EL (cell line): ENCODE measurements at places on chromosomes 5 and 9.

- peak; percentile 25 for DNase-seq
Observed at GRCh38 chr5:34957321-34957720, 28.0 kb downstream of the DNAJC21 start.

GRCh38 chr9:94899464-94900221 is 173.1 kb downstream of the AOPEP start:
- DNase-seq: peak; percentile 21

DNA sequence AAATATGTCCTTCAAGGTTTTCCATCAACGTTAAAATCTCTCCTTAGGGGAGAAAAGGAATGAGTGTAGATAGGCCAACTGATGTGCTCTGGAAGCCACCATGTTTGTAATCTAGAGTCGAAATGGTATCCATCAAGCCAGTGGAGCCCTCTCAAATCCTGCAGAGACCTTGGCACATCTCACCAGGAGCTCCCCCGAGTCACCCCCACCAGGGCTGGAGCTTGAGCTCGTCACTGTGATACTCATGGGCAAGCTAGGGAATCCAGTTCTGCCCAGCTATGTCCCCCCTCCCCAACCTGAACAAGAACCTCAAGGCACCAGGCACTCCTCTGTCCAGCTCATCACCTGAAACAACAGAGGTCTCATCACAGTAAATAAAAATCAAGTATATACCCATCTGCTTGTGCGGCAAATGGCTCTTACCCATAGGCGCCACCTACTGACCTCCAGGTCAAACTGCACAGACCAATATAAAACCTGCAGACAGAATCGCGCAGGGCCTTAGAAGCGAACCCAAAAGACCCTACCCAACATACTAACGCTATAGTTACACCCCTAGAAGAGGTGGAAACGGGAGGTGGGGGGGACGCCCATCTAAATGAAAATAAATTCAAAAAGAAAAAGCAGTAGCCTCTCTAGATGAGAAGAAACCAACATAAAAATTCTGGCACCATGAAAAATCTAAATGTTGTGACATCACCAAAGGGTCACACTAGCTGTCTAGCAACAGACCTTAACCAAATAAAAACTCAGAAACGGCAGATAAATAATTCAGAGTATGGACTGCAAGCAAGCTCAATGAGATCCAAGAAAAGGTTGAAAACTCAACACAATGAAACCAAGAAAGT is 75.0 kb downstream of the TTC39B start:
- peak; percentile 28 for DNase-seq

- peak; percentile 89 for DNase-seq
Observed at GRCh38 chr9:129702589-129703520, 37.4 kb downstream of the PRRX2 start.

DNA sequence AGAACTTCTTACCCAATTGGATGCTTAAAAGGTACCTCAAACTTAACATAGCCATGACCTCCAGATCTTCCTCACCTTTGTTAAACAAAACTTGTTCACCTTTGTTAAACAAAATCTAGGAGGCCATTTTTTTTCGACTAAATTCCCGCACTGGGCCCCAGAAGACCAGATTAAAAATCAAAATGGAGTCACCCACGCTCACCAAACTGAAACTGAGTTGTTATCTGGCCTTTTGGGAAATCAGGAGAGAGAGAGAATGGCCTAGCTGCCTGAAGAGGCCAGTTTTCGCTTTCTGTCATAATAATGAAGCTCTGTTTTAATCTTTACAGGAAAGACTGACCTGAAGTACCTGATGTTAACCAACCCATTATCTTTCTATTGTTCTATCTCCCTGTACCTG is 69.4 kb downstream of the FYB1 start:
- DNase-seq: no peak

DNA sequence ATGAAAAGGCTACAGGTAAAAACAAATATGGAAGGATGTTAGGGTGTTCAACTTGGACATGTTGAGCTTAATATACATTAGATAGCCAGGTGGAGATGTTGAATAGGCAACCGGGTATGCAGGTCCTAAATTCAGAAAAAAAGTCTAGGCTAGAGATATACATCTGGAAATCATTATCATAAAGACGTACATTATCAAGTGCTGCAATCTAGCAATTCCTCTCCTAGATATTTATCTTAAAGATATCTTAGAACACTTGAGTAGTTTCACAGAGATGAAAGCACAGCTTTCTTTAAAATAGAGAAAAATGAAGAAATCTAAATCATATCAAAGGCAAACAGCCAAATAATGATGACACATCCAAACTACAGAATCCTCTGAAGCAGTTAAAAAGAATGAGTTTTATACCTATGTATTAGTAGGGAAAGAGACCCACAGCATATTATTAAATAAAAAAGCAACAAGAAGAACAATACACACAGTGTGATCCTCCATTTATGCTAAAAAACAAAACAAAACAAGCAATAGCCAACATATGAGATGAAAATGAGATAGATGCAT is 3.8 kb downstream of the NUDCD2 start:
- DNase-seq: peak; percentile 3

DNA sequence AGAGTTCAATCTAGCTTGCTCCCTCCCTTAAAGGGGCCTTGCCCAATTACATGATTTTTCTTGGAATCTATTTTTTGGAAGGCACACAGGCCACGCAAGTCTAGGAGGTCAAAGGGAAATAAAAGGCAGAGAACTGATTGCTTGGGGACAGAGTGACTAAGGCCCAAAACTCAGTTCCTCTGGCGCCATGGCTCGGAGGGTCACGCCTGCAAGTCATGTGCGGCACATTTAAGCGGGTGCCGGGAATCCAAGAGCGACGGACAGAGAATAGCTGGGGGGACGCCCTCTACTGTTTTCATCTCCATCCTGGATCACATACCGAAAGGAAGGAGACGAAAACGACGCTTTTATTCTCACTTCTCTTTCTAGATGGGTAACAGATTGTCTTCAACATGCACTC is 78.6 kb downstream of the FREM1 start:
- DNase-seq: peak; percentile 9

GRCh38 chr5:147752033-147752432 is 30.5 kb downstream of the JAKMIP2 start:
- DNase-seq: no peak

- DNase-seq: no peak
Observed at GRCh38 chr5:93513298-93513697, 67.7 kb downstream of the NR2F1-AS1 start.

DNA sequence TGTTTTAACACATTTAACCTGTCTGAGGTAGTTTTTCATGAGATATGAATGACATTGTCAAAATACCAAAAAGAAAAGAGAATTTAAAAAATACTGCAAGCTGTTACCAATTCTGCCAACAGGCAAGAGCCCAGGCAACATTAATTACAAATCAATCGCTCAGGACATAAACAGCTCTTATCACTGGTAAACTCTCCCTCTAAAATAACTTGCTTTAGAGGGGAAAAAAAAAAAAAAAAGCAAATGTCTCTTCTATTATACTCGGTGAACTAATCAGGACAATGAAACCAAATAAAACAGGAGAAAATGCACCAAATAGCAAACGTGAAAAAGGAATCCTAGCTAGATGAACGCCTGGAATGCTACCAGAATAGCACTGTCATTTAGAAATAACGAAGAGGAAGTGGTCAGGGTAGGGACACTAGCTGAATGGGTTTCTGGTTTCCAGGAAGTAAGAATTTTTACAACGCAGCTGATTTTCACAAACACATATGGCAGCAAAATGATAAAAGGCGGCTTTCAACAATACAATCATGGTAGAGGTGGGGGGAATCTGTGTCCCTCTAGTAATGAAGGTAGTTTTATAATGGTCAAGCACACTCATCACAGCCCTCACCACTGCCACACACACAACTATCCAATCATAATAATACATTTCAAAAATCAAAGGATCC is 94.9 kb downstream of the DENND1A start:
- peak; percentile 66 for DNase-seq

DNA sequence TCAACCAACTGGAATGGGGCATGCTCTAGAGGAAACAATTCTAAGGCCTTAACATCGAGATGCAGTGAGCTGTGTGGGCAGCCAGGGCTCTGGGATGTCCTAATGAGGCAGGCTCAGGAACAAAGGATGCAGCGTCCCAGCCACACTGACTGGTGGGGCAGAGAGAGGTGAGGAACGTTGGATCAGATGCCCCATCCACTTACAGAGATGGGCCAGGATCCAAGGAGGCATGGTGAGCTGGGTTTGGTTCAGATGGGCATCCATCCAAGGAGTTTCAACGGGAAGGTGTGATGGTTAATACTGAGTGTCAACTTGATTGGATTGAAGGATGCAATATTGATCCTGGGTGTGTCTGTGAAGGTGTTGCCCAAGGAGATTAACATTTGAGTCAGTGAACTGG is 15.5 kb upstream of the MARCHF6 start:
- DNase-seq: no peak

DNA sequence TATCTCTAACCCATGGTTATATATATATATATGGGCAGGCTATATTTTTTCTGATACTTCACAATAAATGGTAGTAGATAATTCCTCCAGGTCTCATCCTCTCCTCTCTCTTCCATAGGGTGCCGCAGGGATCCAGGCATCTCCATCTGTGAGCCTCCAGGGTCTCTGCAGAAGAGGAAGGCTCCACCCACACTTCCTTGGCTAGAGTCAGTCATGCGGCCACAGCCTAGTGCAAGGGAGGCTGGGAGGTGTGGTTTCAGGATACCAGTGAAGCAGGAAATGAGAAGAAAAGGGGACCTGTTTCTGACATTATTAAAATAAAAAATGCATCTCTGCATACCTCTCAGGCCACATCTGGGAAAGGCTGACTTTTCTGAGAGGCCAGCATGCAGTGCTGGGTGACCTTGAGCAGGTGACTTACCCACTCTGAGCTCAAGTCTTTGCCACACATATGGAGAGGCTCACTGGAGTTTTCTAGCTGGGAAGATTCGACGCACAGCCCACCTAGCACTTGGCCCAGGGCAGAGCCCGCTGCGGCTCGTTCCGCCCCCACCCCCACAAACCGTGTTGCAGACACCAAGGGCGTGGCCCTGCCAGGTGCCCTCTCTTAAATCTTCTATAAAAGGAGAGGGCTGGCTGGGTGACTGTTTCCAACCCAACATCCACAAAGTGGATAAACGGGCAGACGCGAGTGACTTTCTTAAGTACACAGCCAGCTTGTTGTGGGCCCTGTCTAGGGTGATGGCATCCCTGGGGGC is 47.9 kb downstream of the OLFM1 start:
- no peak for DNase-seq

- DNase-seq: no peak
Observed at GRCh38 chr9:90047828-90048227, 443.0 kb downstream of the GADD45G start.

- no peak for DNase-seq
Observed at GRCh38 chr9:9337129-9337528, 1275.7 kb downstream of the PTPRD start.

DNA sequence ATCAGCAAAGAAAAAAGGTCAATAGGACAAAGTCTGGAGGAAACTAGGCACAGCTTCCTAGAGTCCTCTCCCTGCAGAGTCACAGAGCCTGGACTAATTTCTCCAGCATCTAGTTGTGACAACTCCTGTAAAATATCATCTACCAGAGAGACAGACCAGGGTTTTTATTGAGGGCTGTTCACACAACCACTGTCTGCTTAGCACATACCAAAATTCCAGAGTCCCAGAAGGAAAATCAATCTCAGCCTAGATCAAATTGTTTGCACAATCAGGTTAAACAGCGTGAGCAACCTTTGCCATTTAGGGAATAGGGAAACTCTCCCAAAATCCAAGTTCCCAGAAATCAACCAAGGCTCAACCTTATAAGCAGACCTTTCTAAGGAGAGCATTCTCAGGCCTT is 190.3 kb downstream of the SYK start:
- peak; percentile 55 for DNase-seq

- DNase-seq: no peak
Observed at GRCh38 chr9:97311798-97312500, 4.5 kb downstream of the CCDC180 start.

GRCh38 chr5:139708877-139709581 is 60.9 kb downstream of the CXXC5 start:
- DNase-seq: peak; percentile 89

- DNase-seq: peak; percentile 1
Observed at GRCh38 chr9:119368681-119369581, at the start of gene BRINP1. Gene BRINP1, minus strand, starts transcription at chr9:119369435. Its CDS starts 56,080 bp downstream, at chr9:119313355.

DNA sequence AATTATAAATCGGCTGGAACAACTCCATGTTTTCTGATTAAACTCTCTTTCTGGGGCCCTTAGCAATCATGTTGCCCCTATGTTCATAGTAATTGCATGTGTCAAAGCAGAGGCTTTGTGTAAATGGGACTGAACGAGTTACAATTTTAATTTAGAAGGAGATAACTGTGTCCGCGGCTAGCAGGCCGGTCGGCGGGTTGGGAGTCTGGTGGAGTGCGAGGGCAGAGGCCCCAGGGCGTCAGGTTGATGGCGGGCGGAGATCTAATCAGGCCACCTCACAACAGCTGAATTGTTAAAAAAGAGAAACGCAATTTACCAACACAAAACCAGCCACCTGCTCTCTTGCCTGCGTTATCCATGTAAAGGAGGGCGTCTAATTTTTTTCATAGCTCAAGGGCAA is 134.9 kb upstream of the LPCAT1 start:
- DNase-seq: no peak

- DNase-seq: no peak
Observed at GRCh38 chr5:139964266-139964993, 78.7 kb downstream of the NRG2 start.

DNA sequence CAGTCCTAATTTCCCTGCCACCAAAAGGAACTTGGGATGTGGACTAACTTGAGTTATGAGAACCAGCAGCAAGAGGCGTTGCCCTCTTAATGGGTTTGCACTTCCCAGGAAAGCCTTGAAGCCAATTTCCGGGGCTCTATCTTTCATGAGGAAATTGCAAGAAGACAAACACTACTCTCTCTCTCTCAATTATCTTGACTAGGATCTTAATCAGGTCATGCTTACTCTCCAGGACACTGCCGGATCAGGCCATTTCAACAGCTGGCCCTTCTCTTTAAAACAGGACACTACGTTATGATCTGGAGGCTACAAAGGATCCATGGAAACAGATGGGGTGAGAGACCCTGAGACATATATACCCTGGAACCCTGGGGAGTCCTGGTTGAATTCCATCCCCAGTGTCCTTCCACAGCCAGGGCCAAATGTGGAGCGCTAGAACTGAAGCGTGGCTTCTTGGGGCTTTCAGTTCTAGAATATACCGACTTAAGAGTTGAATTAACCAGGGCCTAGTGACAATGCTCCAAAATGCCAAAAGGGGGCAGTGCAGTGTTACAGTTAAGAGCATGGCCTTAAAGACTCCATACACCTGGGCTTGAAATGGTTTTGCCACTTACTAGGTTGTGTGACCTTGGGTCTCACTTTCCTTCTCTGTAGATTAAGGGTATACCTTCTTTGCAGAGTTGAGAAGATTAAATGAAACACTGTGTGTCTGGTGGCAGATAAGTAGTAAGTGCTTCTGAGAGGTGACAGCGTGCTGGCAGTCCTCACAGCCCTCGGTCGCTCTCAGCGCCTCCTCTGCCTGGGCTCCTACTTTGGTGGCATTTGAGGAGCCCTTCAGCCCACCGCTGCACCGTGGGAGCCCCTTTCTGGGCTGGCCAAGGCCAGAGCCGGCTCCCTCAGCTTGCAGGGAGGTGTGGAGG is 21.1 kb downstream of the FAM219A start:
- DNase-seq: peak; percentile 63

GRCh38 chr5:115649541-115649940 is 23.7 kb upstream of the TMED7 start:
- DNase-seq: peak; percentile 26
